Activated CD4-positive, alpha-beta T cell treated with anti-CD3 and anti-CD28 coated beads for 48 hours (primary cell): ENCODE measurements at places on chromosomes 11 and 22.
A peak's percentile ranks its signal among the peaks of the same experiment; 100 is the strongest.

DNA sequence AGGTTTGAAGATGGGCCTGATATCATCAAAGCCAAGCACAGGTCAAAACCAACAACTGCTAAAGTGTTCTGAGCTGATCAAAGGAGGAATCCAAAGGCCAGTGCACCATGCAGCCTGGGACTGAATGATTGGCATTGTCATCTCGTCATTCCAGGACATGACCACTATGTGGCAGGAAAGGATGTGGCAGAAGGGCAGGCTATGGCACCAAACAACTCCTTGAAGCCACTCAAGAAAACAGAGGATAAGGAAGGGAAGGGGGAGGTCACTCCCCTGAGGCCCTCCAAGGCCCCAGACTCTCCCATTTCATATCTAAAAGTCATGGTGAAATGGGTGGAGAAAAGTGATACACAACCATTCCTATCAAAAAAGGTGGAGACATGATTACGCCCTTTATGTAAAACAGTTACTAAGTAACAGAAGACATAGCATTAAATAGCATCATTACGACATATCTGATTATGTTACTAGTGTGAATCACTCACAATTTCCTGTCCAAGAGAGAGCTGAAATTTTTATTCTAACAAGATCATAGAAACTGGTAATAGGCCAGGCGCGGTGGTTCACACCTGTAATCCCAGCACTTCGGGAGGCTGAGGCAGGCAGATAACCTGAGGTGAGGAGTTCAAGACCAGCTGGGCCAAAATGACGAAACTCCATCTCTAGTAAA lies 49.3 kb downstream of the AHNAK start:
- DNase-seq: peak; percentile 13

GRCh38 chr11:2209370-2209801 lies 37.8 kb upstream of the TH start:
- DNase-seq: no peak

DNA sequence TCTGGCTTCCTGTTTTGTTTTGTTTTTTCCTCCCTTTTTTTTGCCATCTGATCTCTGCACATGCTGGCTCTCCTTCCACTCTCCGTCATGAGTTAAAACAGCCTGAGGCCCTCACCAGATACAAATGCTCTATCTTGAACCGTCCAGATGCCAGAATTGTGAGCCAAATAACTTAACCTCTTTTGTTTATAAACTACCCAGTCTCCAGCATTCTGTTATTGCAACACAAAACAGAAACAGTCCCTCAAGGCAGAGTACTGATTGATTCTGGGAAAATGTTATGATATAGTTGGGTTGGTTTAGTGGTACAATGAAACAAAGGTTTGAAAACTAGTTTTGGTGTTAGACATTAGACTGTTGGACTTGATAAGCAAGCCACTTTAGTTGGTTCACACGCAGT lies 1390.0 kb upstream of the RAG2 start:
- no peak for DNase-seq

DNA sequence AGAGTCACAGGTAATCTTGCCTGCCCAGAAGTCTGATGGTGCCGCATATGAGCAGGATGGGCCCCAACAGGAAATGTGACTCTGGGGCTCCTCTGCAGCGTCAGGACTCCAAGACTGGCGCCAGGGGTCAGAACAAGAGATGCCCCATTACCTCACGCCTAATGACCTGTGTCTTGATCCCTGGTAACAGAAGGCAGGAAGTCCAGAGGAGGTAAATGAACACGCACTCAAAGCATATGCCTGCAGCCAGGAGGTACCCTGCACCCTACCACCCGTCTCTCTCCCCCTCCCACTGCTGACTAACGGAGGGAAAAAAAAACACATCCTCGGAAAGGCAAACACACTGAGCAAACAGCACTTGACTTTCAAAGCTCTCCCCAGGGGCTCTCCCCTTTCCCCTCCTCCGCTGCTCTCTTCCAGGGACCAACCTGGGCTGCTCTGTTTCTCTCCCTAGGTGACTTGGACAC lies 37.3 kb downstream of the ABCC8 start:
- DNase-seq: no peak

GRCh38 chr22:43820651-43821305 lies 8.7 kb upstream of the EFCAB6 start:
- no peak for DNase-seq

GRCh38 chr11:47879259-47880158 lies 31.4 kb upstream of the NUP160 start:
- no peak for DNase-seq

- DNase-seq: no peak
Measured at GRCh38 chr22:39493759-39494158, 8.3 kb upstream of the MIEF1 start.

GRCh38 chr11:1497600-1497999 lies 11.0 kb upstream of the MOB2 start:
- no peak for DNase-seq
